ENCODE measurements at places on chromosomes 13 and 19.
A peak's percentile ranks its signal among the peaks of the same experiment; 100 is the strongest.

DNA sequence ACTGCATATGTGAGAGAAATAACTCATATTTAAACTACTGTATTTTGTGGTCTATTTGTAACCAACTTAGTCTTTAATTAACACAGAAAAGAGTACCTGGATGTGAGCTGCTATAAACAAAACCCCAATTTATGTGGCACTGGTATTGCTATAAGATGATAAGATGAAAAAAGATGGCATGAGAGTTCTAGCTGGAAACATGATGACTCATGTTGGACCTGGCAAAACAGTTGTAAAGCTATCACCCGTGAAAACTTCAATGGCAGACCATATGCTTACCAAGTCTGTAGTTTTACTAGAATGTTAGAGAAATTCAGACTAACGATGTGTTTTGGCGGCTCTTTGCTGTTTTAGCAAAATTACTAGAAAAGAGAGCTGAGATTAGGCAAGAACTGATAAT, 69.6 kb upstream of the PCDH9 start:
- DNase-seq = no peak

DNA sequence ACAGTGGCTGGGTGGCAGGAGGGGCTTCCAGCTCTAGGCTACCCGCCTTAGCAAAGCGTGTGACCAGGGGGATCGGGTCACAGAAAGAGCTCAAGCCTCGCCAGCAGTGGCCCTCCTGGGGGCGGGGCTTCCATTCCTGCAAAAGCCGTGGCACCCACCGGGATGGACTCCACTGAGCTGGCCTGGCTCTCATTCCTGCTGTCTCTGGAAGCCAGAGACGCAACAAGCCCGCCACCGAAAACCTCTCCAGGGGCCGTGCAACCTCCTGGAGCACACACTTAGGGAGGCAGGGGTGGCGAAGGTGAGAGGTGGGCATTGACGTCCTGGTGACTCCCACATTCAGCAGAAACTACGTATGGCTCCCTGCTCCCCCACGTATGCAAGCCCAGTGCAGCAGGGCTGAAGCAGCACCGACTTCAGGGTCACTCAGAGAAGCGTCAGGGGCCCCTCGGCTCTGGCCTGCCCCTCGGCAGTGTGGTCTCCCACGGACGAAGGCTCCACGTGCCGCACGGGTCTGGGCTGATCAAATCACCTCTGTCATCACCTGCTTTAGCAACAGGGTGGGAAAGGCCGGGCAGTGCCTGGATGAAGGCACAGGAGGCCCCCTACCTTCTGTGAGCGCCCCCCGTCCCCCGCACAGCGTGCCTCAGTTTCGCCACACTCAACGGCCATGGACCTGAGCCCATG, 3.1 kb downstream of the C19orf25 start:
- DNase-seq = no peak

DNA sequence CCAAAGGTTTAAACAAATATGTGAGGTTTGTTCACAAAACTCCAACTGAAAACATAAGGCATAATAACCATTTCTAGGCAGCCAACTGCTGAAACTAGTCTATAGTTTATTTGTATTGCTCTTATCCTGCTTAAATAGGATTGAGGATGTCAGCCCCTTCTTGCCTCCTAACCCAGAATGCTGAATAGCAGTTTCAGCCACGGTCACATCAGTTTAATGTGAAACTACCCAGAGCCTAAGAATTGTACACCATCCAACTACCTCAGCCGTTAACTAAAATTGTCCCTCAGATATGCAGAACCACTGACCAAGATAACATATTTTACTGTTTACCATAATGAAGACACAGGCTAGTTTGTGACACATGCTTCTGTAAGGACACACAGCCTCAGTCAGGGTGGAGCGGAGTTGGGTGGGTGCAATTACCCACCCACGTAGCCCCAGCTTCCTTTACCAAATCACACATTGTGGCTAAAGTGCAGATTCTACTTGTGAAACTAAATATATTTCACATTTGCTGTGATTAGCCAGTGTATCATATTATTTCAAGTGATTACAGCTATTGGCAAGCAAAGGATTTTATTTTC, 259.9 kb downstream of the EFNB2 start:
- no peak for DNase-seq

DNA sequence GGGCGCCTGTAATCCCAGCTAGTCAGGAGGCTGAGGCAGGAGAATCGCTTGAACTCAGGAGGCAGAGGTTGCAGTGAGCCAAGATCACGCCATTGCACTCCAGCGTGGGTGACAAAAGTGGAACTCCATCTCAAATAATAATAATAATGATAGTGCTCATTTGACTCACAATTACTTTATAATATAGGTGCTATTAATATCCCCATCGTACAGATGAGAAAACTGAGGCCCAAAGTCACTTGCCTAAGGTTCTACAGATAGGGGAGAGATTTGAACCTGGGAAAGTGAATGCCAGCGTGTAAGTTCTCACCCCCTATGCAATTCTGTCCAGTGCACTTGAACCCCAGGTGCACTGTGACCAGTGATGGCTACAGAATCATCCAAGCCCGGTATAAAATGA, 5.9 kb downstream of the GMFG start:
- DNase-seq = no peak

GRCh38 chr19:18789883-18790565, 1.1 kb downstream of the COMP start:
- no peak for DNase-seq

GRCh38 chr13:49220036-49220855, at the start of gene MLNR:
Gene MLNR (plus strand): TSS chr13:49220338. CDS start chr13:49220338, 0 bp downstream.
- peak; percentile 43 for DNase-seq

DNA sequence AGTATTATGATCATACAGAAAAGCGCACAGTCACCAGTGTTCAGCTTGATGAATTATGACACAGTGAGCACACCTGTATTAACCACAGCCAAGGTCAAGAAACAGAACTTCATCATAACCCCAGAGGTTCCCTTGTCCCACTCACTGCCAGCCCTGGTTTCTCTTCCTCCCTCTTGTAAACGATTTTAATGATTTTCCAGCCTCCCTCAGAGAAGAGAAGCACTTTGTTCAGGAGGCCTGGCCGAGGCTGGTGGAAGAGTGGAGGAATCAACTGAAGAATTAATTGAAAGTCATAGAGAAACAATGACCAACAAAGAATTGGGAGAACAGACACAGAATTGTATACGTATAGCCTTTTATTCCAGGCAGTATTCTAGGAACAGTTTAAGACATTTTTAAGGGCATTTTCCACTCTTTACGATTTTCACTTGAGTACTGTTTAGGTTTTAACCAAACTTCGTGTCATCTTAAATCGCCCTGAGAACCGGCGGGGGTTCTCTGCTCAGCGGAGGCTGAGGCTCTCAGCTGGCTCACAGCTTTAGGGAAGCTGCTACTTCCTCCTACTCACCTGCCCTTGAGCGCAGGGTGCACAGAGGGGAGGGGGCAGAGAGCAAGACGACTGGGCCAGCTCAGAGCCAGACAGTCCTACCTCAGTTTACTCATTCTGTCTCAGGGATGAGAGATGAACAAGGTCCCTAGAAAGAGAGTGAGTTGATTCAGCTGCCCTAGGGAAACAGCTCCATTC, 108.6 kb downstream of the AKAP11 start:
- DNase-seq = no peak

- no peak for DNase-seq
Observed at GRCh38 chr19:20273951-20274570, 107.0 kb downstream of the ZNF486 start.

DNA sequence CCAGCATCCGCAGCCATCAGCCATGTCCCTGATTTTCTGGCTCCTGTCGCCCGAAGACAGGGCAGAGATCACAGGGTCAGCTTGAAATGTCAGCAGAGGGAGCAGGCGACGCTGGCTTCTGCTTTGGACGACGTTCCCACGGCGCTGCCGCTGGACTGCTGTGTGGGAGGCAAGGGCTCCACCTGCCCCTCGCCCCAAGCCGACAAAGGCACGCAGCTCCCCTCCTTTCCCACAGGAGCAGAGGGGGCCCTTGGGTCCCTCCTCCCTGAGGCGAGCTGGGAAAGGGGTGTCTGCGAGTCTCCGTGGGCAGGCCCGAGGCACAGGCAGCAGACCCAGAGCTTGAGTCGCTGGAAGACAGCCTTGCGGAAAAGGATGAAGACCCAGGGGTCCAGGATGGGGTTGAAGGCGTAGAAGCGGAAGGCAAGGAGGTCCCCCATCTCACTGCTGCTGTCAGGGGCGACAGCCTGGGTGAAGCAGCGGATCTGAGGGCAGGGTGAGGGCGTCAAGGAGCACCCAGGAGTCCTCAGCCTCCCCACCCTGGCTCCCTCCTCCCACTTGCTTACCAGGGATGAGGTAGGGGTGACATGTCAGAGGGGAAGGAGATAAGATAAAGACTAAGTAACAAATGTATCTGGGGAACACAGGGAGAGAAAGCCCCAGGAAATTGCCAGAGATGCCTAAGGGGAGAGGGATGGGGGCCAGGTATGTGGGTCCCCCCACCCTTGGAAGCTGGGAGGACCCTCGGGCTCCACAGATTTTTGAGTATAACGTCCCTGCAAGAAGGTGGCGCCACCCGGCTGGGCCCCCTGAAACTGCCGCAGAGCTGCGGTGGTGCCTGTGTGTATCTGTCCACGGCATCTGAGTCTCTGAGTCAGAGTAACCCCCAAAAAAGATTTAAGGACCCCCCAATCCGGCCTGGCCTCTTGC, 3.4 kb downstream of the PTGIR start:
- no peak for DNase-seq

DNA sequence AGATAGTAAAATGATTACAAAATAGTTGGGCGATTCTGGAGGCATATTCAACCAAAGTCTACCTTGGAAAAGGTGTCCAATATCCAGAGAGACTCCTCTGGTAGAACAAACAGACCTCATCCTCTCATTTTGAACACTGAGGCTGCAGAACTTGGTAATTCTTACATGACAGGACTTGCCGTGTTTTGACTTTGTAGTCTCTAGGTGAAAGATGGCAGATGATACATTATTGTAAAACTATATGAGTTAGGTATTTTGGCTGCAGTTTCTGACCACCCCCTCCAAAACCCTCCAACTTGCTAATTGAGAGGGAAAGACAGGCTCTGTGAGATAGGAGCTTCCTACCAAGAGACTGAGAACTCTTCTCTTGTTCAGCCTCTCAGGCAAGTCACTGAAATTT, 22.6 kb downstream of the SAE1 start:
- no peak for DNase-seq

DNA sequence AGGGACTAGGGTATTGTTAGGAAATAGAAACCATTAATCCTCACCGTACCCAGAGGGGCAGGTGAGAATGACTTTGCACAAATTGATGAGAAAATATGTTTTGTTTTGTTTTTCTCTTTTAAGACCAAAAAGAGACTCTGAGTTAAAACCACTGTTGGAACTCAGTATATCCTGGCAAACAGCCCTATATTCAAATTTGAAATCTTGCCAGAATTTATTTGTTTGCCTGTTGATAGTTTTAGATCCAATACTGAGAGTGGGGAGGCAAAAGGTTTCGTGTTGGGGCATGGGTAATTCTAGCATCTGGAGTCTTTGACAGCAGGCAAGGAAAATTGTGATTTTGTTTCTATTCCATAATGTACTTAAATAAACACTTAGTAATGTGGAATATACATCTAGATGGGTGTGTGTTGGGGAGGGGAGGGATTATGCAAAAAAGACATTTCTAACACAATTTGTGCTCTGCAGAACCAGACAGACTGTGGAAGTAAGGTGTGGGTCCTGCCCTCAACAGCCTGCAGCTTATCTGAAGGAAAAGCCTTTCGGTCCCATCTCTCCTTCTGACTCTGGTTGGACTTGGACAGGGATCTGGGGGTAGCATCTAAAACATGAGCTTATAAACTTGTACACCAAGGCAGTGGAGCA, 190.7 kb downstream of the OXGR1 start:
- no peak for DNase-seq

DNA sequence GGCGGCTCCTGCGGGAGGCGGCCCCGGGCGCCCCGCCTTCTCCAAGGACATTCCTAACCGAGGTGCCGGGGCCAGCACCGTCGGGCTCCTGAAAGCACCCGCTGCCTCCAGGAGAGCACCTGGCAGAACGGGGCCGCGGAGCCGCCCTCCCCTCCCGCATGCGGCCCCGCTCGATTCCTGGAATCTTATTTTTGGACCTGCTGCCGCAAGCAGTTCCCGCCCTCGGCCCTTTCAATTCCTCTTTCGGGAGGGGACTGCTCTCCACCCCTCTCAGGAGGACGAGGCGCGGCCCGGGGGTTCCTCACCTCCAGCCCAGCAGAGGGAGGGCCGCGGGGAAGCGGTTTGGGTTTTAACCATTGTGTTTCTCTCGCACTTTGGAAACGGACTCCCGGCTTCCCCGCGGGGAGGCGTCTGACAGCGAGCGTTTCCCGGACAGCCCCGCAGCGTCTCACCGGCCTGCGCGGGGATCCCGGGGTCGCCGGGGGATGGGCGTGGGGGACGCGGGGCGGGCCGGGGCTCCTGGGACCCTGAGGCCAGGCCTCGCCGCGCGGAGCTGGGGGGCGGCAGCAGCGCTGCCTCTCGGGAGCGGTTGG, 849 bp downstream of the GAS6 start:
- DNase-seq = no peak

GRCh38 chr19:2627855-2628254, 74.6 kb downstream of the GNG7 start:
- no peak for DNase-seq

GRCh38 chr13:31835932-31836331, 96.6 kb downstream of the RXFP2 start:
- no peak for DNase-seq

DNA sequence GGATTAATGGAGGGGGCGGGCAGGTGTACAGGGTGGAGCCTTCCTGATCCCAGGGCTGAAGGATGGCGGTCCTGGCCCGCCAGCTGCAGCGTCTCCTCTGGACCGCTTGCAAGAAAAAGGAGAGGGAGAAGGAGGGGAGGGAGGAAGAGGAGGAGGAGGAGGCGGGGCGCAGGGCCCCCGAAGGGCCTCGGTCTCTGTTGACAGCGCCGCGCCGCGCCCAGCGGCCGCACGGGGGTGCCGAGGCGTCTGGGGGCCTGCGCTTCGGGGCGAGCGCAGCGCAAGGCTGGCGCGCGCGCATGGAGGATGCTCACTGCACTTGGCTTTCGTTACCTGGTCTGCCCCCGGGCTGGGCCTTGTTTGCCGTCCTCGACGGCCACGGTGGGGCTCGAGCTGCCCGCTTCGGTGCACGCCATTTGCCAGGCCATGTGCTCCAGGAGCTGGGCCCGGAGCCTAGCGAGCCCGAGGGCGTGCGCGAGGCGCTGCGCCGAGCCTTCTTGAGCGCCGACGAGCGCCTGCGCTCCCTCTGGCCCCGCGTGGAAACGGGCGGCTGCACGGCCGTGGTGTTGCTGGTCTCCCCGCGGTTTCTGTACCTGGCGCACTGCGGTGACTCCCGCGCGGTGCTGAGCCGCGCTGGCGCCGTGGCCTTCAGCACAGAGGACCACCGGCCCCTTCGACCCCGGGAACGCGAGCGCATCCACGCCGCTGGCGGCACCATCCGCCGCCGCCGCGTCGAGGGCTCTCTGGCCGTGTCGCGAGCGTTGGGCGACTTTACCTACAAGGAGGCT, at the start of gene PPM1N:
Gene PPM1N (plus strand): TSS at position 33 of the 785 bp plus-strand sequence. CDS start 30 bp downstream, at position 63.
- DNase-seq = no peak
